CD4-positive, CD25-positive, alpha-beta regulatory T cell (primary cell): ENCODE measurements at places on chromosomes 1 and 21. TPM values are rescaled to one million over a fixed set of nuclear protein-coding genes. Genes with fewer than 3 reads are reported as not detected.

- H3K36me3 ChIP-seq: no peaks in the 10 kb centered on the region
- DNase-seq: no peak
- H3K4me3 ChIP-seq: no peak overlapping the region
- H3K27me3 ChIP-seq: no peaks in the 10 kb centered on the region
- no peak overlapping the region for H3K27ac ChIP-seq
These were observed 88.0 kb upstream of the IVNS1ABP start for GRCh38 chr1:185404907-185405568.

- peaks cover 4% of the 10 kb centered on the region for H3K27me3 ChIP-seq
- no peaks in the 10 kb centered on the region for H3K36me3 ChIP-seq
- no peak overlapping the region for H3K27ac ChIP-seq
- no peak for DNase-seq
- no peaks in the 10 kb centered on the region for H3K4me1 ChIP-seq
These were observed 76.9 kb downstream of the COQ8A start for GRCh38 chr1:227016990-227017389.

DNA sequence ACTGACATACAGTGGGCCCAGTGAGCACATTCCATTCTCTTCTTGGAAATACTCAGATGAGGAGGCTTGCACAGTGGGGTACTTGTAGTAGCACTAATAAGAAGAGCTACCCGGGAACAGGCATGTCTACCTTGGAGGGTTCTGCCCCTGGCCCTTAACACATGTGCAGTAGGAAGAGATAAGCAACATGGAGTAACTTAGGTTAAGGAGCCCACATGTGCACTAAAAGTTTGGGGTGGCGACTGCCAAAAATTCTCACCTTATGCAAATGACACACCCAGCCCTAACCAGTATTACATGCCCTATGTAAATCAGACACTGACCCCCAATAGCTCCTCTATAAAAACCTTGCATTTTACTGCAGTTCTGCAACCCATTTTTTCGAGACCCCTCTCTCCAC, 1313.3 kb downstream of the KCNT2 start:
- no peaks in the 10 kb centered on the region for H3K27me3 ChIP-seq
- H3K4me1 ChIP-seq: no peaks in the 10 kb centered on the region
- H3K4me3 ChIP-seq: no peak overlapping the region
- DNase-seq: no peak

The TEX35 gene
- total RNA-seq: not detected

The SEMA4A gene
- total RNA-seq: 41.2 TPM
